ENCODE measurements at places on chromosomes 2 and 18.
A peak's percentile ranks its signal among the peaks of the same experiment; 100 is the strongest.

DNA sequence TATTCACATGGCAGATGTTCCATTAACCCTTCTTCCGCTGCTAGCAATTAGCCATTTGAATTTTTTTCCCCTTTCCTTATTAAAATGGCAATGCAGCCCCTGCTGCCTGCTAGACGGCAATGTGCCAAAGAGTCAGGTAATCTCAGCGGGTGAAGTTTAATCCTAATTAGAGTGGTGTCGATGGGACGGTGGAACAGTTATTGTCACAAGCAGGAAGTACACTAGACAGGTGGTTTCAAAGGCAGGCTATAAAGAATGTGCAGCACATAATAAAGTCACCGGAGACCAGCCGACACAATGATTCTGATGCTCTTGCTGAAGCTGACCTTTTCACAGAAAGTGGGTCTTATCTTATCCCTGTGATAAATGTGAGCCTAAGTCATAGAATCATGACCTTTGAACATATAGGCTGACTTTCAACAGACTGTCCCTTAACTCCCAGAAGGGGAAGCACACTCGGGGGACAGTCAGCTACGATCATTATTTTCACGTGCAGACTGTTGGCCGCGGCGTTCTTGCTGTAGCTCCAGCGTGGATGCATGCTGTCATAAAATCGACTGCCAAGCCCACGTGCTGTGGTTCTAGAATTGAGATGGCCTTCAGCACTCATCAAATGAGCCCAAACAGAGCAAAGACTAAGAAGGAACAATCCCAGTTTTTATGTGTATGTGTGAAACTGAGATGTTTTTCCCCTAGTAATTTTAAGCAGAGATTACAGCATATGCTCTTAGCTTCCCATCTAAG, 926.2 kb upstream of the SOX11 start:
- DNase-seq, result no peak

DNA sequence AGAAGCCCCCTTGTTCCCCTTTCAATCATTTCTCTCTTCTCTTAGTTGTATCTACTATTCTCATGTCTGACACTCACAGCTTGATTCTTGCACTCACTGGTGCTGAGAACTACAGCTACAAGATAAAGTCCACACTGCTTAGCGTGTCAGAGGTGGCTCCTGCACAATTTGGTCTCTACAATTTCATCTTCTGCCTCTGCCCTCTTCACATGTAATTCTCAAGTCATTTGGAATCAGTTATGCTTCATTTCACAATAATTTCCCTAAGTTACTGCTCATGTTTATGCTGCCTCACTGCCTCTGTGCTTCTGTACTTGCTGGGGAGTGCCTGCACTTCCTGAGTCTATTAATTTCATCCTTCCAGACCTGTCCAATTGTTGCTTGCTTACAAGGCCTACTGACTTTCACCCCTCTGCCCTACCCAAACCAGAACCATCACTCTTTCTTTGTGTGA, 11.6 kb upstream of the NAB1 start:
- DNase-seq, result peak; percentile 43

DNA sequence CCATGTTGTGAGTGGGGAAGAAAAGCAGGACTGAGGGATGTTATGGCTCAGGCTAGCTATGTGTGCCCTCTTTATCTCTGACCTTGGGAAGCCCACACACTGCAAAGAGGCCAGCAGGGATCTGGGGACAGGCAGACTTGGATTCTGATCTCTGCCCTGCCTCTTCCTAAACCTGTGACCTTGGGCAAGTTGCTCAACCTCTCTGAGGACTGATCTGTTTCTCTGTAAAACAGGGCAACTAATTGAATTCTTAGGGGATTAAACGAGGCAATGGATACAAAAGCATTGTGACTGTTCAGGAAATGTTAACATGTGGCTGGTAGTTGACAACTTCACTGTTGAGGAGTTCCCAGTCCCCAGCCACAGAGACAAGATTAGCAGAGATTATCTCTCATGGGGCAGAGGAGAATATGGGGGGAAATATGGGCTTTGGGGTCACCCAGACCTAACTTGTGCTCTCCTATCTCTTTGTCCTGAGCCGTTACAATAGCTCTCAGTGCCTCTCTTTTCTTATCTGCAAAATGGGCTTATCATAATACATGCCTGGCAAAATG, 184.7 kb upstream of the GLI2 start:
- DNase-seq, result no peak

DNA sequence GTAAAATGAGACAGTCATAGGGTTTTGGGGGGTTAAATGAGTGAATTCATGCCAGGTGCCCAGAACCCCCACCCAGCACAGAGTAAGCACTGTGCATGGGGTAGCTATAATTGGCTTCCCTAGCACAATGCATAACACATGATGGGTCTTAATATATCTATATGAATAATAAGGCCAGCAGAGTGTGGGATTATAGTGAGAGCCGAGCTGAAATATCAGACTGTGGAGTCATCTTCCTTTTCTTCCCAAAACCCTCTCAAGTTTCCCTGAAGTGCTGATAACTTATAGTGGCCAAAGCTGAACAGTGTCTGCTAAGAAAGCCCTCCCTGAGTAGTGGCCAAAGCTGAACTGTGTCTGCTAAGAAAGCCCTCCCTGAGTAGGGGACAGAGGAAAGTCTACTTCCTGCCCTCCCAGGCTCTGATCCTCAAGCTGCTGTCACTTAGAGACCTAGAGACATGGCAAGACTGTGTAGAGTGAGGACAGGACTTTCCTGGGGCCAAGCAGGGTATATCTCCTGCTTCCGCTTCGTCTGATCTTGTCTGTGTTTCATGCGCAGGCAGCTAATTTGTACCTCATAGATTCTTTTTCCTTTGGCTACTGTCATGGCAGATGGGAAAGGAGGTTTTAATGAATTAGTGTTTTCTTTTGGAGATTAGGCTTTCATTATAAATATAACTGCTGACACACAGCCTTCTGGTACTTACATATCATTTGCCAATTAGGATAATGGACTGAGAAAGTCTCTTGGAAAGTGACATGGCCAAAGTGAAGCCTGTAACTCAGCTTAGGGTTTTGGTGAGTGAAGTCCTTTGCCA, 94.9 kb downstream of the FHOD3 start:
- no peak for DNase-seq

GRCh38 chr2:109597283-109597682, 16.5 kb downstream of the SEPTIN10 start:
- DNase-seq, result no peak

- DNase-seq, result no peak
These were observed 719.9 kb downstream of the ADCYAP1 start for GRCh38 chr18:1624612-1625011.

DNA sequence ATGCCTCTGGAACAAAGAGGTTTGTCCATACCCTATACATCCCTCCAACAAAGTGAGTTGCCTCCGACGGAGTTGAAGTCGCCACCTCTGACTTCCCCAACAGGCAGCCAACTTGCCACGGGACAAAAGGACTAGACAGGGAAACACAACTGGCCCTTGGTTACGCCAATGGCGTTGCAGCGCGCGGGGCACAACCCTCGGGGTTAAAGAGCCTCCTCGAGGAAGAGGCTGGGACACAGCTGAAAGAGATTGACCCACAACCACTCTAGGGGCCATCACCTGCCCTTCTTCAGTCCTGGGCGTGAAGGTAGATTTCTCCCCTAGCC, 545 bp downstream of the GTF3C2 start:
- peak; percentile 66 for DNase-seq

GRCh38 chr2:22406625-22407024, 978.4 kb upstream of the KLHL29 start:
- DNase-seq, result no peak

GRCh38 chr2:113886479-113887008, 3.3 kb upstream of the ACTR3 start:
- peak; percentile 94 for DNase-seq

GRCh38 chr2:70247364-70248180, 856 bp downstream of the TIA1 start:
- DNase-seq, result peak; percentile 26

- no peak for DNase-seq
These were observed 1593.5 kb upstream of the ACVR2A start for GRCh38 chr2:146251328-146251727.

DNA sequence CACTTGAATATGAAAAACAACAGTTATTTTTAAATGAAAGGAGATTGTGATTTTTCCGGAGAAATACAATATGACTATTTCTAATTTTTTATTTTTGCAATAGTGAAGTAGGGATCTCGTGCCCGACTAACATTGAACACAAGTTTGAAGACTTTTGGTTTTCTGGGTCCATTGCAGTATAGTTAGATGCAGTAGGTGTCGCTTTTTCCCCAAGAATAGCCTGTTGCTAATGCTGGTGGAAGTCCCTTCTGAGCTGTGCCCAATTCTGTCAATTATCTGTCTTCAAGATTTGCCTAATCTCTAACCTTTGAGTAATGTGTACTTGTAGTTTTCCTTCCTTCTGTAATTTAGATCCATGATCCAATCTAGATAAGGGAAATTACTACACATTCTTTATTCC, 36.5 kb downstream of the SEMA4F start:
- DNase-seq, result peak; percentile 71

DNA sequence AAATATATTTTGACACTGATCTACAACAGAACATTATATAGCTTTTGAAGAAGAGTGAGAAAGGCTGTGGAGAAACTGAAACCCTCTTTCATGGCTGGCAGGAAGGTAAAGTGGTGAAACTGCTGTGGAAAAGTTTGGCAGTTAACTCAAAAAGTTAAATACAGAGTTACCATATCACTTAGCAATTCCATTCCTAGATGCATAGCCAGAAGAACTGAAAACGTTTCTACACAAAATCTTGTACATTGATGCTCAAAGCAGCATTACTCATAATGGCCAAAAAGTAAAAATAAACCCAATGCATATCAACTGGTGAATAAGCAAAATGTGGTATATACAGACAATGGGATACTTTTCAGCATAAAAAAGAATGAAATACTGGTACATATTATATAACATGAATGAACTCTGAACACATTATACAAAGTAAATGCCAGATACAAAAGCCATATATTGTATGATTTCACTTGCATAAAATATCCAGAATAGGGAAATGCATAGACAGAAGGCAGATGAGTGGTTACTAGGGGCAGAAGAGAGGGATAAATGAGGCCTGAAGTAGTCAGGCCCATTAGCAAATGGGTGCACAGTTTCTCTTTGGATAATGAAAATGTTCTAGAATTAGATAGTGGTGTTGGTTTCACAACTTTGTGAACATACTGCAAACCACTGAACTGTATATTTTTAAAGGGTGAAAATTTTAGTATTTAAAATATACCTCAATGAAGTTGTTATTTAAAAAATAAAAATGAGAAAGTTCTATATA, 114.3 kb downstream of the DYM start:
- no peak for DNase-seq

DNA sequence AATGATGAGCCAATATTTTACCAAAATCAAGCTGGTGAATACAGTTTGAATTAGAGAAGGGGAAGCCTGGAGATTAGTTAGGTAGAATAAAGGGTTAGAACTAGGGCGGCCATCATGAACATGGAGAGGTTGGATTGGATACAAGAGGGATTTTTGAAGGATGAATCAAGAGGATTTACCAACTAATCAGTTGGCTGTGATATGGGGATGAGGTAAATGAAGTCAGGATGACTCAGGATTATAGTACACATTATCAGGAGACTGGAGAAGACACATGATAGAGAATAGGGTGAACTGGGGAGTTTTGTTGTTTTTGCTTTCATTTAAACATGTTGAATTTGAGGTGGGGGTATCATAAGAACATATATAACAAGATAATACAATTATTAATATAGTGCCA, 73.8 kb upstream of the PROKR1 start:
- peak; percentile 37 for DNase-seq

- DNase-seq, result no peak
These were observed 569.0 kb upstream of the SYT4 start for GRCh38 chr18:43846299-43846698.

- DNase-seq, result peak; percentile 9
These were observed 1.7 kb downstream of the EML4 start for GRCh38 chr2:42170619-42171395.
